Activated CD8-positive, alpha-beta memory T cell treated with anti-CD3 and anti-CD28 coated beads for 4 hours (primary cell): ENCODE measurements at places on chromosomes 1 and 21.

- DNase-seq: no peak
Observed at GRCh38 chr1:53127546-53127945, 14.9 kb downstream of the SLC1A7 start.

DNA sequence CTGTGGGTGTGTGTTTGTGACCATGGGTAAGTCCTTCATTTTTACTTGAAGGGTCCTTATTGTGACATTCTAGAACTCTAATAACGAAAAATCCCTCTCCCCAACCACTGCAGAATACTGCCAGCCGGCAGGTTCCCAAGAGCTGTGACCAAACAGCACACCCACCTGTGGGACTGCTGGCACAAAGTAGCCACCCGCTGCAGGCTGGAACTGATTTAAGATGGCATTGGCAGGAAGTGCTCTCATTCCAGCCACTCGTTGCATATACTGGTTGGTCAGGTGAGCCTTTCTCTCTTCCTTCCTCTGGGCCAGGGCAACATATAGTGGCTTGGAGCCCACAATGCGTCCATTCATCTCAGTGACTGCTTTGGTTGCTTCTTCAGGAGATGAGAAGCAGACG lies 11.6 kb downstream of the PABPC4 start:
- DNase-seq: no peak

DNA sequence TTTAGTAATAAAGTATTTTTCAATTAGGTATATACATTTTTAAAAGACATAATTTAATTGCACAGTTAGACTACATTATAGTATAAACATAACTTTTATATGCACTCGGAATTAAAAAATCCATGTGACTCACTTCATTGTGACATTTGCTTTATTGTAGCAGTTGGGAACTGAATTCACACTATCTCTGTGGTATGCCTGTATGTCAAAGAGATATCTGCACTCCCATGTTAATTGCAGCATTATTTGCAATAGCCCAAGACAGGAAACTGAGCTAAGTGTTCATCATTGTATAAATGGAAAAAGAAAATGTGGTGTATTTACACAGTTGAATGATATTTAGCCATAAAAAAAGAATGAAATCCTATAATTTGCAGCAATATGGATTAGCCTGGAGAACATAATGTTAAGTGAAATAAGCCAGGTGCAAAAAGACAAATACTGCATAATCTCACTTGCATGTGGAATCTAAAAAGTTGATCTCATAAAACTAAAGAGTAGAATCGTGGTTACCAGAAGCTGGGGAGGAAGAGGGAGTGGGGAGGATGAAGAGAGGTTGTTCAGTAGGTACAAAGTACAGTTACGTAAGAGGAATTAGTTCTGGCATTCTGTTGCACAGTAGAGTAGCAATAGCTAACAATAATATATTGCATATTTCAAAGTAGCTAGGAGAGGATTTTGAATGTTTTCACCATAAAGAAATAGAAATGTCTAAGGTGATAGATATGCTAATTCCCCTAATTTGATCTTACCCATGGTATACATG lies 64.8 kb downstream of the DPT start:
- DNase-seq: no peak

- no peak for DNase-seq
Observed at GRCh38 chr1:202831906-202832305, 21.2 kb downstream of the PCAT6 start.

DNA sequence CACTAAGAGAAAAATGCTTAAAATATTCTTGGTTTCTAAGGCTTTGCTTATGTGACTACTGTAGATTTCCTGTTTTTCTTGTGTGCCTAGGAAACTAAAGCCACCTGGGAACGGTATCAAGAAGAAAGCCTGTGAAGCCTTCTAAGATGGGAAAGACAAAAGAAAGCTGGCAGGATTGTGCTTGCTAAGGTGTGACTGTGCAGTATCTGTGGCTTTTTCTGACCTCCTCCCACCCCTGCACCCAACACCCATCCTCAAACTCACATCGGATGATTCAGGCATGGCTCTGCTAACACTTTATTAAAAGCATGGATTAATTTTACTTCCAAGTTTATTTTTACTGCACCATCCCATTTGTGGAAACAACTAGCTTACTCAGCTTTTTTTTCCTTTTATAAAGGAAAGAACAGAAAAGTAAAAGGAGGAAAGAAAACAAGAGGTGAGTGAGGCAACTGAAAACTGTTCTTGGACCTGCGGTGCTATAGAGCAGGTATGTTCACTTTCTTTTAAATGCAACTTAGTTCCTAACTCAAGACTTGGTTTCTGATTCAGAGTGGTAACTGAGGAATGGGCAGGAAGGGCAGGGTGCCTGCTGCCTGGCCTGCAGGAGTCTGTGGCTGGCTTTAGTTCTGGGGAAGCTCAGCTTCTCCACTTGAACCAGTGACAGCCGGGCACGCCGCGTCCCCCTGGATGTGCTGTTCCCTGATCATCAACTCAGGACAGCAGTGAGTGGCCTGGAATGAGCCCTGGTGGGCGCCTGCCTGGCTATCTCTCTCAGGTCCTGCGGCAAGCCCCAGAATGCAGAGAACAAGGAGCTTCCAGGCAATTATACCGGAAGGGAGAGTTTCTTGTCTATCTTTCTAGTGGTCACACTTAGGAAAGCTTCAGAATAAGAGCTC lies at the start of gene GBP6:
Gene GBP6, plus strand, starts transcription at position 422 of the 899 bp plus-strand sequence. CDS start 4,493 bp downstream, outside the sequence.
- no peak for DNase-seq

- DNase-seq: no peak
Observed at GRCh38 chr1:150508982-150509381, 1.1 kb downstream of the ECM1 start.
